Activated CD8-positive, alpha-beta memory T cell treated with anti-CD3 and anti-CD28 coated beads for 1 hour (primary cell): ENCODE measurements at places on chromosomes 11 and 22.

DNA sequence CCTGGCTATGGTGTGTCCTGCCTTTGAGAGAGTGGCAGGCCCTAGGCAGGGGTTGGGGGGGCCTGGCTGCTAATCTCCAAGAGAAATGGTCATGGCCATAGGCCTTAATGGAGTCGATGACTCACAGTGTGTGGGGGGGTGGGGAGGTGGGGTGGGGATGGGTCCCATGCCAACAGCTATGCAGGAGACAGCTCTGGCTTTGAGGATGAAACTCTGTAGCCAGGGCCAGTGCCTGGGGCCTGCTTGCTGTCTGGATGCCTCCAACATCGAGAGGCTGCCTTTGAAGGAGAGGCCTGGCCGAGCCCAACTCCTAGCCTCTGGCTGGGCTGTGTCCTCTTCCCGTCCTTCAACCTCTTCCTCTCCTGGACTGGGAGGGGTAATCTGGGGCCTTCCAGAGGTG lies 23.9 kb upstream of the TSPAN18 start:
- DNase-seq: no peak

- no peak for DNase-seq
Measured at GRCh38 chr11:8287703-8288102, 24.0 kb upstream of the LMO1 start.

DNA sequence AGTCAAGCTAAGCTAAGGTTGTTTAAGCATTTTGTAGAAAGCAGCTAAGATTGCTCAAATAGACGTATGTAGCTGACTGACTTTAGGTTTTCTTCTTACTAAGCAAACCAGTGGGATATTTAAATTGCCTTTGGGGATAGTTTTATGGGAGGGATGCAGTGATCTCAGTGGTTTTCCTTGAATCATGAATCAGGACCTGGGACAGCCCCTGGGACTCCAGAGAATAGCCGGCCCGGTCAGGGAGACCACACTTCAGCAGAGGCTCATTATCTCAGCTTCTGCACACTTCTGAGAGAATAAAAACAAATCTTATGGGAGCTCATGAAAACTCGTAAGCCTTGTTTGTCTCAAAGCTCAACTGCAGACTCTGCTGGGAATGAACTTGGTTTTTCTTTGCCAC lies at the start of gene OR9I1:
Gene OR9I1 (minus strand): TSS at position 62 of the 400 bp plus-strand sequence. CDS start 6,086 bp downstream, outside the sequence.
- no peak for DNase-seq

GRCh38 chr22:41619979-41620588 lies 759 bp downstream of the DESI1 start:
- DNase-seq: peak; percentile 17

DNA sequence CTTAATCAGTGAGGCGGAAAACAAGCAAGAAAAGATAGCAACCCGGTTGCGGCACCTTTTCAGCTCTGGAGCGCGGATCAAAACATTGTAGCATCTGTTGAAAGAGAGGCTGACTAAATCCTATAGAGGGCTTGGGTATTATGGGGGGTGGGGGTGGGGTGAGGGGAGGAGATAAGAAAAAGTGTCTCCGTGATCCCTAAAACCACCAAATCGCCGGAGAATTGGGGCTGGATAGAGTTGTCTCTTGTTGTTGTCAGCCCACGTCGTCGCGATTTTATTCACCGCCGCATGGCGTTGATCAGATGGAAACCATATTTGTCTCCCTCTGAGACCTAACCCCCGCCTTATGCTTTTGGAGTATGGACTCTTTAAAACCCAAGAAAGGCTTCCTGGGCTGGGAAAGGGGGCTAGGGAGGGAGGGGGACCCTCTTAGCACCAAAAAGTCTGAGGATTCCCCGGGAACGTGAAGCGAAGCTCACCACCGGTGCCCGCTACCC lies 13.0 kb downstream of the PAX6 start:
- no peak for DNase-seq
